Activated CD4-positive, alpha-beta T cell treated with anti-CD3 and anti-CD28 coated beads, Interleukin-10, Interleukin-2, amounts not matched to agents 100 ng/mL and 50 ng/mL, durations not matched to agents 16 hours and 8 hours (primary cell): ENCODE measurements at places on chromosomes 16 and 17.
A peak's percentile ranks its signal among the peaks of the same experiment; 100 is the strongest.

DNA sequence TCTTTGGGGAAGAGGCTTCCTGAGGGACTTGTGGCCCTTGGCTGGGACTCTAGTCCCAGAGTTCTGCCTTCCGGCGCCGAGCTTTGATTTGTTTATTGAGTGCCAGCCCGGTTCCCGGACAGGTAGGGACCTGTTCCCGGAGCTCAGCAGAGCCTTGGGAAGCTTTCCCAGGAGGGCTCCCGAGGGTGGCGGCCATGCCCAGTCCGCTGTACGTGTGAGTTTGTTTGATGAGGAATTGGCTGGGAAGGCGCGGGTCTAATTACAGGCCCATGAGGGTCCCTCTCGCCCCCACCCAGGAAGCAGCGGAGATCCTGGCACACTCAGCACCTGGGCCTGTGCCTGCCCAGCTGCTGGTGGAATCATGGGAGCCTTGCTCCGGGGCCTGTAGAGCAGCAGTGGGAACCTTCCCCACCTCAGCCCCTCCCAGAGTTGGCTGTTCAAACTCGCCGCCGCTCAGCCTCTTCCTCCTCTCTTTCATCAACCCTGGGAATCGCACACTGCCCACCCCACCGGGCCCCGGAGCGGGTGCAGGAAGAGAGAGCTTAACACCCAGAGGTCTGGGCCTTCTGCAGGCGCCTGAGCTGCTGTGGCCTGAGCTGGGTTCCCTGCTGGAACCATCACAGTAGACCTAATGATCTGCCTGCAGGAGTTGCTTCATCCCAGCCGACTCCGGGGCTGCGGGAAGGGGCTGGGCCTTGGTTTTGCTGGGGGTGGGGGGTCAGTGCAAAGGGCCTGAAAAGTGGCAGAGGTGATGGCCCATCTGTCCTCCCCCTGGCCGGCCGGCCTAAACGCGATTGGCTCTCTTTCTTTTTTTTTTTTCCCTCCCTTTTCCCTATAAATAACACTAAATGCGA lies 313.7 kb downstream of the SEC14L1 start:
- DNase-seq: peak; percentile 46

DNA sequence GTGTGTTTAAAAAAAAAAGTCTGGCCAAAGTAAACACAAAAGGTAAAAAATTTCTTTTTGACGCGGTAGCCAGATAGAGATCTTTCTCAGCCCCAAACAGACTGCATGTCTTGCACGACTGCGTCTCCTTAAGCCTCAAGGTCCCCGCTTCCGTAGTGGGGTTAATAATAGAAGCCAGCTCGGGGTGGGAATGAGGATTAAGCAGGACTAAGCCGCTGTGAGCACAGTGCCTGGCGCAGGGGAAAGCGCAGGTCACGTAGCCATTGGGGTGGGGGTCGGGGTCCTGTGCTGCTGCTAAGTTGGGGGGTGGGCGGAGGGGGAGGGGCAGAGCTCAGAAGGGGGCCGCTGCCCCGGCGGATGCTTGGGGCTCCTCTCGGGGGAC lies 521 bp downstream of the GGA2 start:
- peak; percentile 33 for DNase-seq

- no peak for DNase-seq
These were observed 22.2 kb upstream of the CPSF4L start for GRCh38 chr17:73283841-73284282.

- DNase-seq: peak; percentile 30
These were observed 31.9 kb downstream of the PMP22 start for GRCh38 chr17:15233022-15233805.

- no peak for DNase-seq
These were observed 101.3 kb downstream of the ZFHX3 start for GRCh38 chr16:72946474-72947194.

- DNase-seq: no peak
These were observed 46.8 kb upstream of the BCAR1 start for GRCh38 chr16:75298267-75298666.

GRCh38 chr16:29198231-29198630 lies 208.3 kb downstream of the NPIPB11 start:
- no peak for DNase-seq

DNA sequence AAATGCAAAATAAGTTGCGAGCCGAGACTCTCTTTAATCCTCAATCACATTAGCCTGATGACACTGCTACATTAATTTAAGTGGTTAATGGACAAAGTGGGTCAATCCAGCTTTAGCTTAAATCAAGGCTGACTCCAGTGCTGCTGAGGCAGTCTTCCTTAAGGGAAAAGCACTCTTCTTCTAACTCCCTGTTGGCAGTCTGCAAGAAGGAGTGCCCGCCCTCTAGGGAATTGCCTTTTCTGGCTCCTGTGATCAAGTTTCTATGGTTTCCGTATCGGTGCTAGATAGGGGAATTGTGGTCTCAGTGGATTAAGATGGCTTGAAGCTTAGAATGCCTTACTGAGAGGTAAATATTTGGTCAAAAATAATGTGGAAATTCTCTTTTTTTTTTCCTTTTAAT lies 41.0 kb downstream of the HS3ST3B1 start:
- no peak for DNase-seq

GRCh38 chr16:85858984-85859817 lies 39.8 kb upstream of the IRF8 start:
- DNase-seq: no peak

DNA sequence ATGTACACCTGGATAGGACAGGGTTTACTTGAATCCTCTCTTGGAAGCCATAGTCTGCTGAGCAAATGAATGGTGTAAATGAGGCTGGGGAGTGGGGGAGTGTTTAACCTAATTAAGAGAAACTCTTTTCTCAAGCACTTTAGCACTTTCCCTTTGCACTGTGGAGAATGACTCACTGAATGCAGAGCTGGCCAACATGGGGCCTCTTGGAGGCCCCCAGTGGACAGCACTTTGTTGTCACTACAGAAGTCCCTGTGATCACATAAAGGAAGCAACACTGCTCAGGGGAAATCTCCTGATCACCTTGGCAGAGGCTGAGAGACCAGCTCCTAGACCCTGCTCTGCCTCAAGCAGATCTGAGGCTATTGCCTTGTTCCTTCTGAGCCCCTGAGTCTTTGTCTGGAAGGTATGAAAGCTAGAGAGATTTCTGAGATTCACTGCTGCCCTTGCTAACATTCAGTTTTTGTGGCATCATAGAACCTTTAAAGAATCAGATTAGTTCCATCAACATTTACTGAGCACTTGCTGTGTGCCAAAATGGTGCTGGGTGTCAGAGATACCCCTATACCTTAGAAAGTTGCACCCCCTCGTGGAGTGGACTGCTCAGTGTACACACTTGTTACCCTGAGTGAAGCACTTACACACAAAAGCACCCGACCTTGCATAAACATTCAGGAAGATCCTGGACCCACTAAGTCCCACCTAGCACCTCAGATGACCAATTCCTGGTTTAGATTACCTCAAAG lies 230.1 kb upstream of the CCL2 start:
- no peak for DNase-seq

DNA sequence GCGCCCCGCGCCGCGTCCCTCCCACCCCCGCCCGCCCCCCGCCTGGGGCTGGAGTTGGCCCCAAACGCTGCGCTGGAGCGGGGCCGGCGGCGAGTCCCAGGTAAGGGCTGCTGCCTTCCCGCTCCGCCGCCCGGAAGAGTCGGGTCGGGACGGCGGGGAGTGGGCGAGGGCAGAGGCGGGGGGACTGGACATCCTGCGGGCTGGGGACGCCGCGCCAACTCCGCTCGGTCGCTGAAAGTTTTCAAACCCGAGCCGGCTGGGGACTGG lies 469 bp downstream of the GPRC5C start:
- no peak for DNase-seq

- DNase-seq: no peak
These were observed 165.1 kb downstream of the ZNF423 start for GRCh38 chr16:49690778-49691177.

DNA sequence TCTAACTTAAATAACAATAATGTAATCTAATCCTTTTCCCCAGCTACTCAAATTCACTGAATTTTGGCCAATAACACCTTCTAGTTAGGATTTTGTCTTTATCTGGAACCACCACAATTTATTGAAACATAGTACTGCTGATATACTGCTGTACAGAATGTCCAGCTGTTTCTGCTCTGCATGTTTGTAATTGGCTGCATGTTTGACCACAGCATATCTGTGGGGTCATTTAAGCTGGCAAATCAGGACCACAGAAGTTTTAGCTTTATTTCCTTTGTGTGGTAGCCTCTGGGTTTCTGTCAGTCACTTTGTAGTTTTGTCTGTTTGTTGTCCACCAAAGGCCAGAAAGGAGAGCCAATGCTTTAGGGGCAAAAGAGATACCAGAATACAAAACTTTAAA lies 22.2 kb upstream of the RAB11FIP4 start:
- DNase-seq: no peak

DNA sequence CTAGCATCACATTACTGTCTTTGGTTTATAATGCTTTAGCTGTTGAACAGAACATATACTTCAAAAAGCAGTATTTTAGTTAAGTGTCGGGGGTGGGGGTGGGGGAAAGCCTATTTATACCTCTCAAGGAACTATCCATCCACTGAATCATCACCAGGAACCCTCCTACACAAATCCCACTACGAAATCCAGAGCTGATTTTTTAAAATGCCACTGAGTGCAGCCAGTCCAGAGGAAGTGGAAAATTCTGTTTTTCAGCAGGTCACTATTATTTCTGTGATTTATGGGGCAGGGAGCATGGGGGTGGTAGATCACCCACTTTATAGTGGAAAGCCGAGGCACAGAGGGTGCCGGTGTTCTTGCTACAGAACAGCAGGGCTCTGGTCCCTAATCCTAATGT lies 284.1 kb downstream of the SOX9 start:
- DNase-seq: no peak

- DNase-seq: no peak
These were observed 3.2 kb downstream of the PAM16 start for GRCh38 chr16:4347765-4348509.

- DNase-seq: peak; percentile 83
These were observed 16.2 kb downstream of the SOCS3 start for GRCh38 chr17:78343543-78344201.

GRCh38 chr17:63039342-63039741 lies 73.3 kb downstream of the TANC2 start:
- DNase-seq: no peak

DNA sequence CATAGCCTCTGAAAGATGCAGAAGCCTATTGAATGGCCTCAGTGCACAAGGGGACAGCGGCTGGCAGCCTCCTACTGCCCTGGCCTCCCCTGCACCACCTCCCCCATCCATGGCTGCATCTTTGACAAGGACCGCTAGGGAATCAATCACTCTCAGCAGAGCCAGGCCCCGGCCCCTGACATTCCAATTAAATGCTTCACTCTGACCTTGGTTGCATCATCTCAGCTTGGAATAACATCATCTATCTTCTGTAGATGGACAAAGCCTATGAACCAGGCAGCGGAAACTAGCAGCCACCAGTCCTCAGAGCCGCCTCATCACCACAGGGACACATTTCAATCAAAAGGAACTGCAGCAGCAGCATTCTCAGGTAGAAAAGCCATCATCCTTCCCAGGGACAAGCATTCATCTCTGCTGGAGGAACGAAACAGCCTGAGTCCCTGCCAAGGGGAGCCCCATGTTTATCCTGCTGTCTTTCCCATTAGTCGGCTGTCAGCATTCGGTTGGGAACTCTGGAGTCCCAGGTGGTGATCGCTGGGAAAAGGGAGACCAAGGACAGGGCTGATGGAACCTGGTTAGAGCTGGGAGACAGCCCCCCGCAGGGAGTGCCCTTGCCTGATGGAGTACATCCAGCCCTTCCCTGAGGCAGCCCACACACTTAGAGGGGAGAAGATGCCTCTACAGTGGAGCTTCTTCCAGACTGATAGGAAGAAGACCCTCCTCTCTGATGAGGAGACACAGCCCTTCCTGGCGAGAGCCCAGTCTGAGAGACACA lies 11.5 kb upstream of the TMEM132E start:
- no peak for DNase-seq

- no peak for DNase-seq
These were observed 27.6 kb upstream of the PRM1 start for GRCh38 chr16:11308493-11309283.

DNA sequence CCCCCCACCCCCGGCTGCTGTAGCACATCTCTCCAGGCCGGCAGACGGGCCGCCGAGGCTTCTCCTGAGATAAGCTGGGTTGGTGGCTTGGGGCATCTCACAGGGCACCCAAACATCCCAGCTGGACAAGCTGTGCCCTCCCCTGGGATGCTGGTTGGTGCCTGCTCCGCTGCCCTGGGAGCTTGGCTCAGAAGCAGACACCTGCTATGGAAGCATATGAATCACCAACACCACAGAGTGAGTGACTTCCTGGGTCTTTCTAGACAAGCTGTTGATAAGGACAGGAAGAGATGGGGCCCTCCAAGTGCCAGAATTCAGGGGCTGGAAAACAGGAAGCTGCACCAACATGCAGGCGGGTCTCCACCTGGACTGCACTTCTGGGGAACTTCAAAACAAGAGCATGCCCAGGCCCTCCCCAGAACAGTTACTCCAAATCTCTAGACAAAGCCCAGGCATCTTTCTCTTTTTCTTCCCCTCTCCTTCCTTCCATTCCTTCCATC lies 13.7 kb downstream of the C16orf95 start:
- peak; percentile 68 for DNase-seq

- DNase-seq: no peak
These were observed 21.4 kb downstream of the FLYWCH1 start for GRCh38 chr16:2933136-2933535.

DNA sequence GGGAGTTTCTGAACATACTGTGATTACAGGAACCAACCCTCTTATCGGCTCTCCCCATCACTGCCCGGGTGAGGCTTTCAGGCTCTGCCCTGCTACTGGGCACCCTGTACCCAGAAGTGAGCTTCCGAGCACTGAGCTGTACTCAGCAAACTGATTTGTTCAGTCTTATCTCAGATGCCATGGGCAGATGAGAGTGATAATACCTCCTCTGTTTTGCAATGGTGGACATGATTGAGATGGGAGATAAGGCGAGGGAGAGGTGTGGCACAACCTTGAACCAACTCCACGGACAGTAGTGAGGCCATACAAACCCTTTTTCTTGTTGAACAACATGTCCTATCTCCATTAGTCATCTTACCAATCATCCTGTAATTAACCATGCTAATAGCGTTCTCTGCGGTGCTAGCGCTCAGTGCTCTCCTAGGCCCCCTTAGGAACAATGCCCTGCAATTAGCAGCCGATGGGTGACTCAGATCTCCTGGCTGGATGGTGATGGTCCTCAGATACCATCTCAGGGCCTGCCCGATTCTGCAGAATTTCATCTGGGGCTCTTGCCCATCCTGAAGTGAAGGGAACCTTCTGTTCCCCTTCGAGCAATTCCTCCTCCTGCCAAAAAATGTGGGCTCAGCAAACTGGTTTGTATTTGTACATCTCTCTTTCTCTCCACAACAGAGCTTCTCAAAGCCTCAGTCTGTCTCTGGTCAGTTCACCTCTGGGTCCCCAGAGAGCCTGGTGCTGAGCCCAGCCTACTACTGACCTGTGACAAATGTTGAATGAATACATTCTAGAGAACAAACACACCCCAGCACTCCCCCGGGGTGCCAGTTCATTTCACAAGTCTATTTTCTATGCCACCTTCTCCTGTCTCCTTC lies 139.3 kb upstream of the IRX3 start:
- peak; percentile 28 for DNase-seq

- no peak for DNase-seq
These were observed 1.3 kb upstream of the EXOC7 start for GRCh38 chr17:76104896-76105231.

- DNase-seq: peak; percentile 75
These were observed 62.9 kb downstream of the SMURF2 start for GRCh38 chr17:64599187-64599676.

GRCh38 chr16:52099382-52099781 lies 447.6 kb downstream of the TOX3 start:
- DNase-seq: no peak
